ENCODE measurements at places on chromosomes 3 and 15.

DNA sequence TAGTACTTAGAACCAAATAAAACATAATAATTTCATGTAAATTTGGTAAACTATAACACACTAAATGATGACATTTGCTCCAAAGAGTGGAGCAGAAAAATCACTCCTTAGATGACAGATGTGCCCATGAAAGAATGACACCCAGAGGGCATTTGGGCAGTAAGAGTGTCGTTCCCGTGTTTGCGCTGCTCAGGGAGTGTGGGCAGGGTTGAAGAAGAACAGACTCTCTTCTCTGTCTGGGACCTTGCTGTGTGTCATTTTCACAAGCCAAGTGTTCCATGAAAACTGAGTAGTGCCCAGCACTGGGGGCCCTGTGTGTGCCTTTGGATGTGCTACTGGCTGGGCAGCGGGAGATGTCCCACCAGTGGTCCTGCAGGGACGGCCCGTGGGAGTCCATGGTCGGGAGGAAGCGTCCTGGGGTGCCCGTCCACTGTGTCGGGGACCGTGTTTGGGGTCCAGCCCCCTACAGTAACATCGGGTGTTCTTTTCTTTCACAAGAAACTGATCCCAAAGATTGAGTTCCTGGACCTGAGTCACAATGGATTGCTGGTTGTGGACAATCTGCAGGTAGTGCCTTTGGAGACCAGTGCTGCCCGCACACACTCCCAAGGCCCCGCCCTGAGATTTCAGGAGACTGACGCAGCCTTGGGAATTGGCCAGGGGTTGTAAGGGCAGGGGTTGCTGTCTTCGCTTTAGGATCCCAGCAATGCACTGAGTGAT, 17.9 kb upstream of the STAB1 start:
- DNase-seq: no peak

- DNase-seq: no peak
Measured at GRCh38 chr15:50181969-50182218, at the start of gene SLC27A2. Gene SLC27A2, plus strand, starts transcription at chr15:50182196. Its CDS starts 232 bp downstream, at chr15:50182428.

DNA sequence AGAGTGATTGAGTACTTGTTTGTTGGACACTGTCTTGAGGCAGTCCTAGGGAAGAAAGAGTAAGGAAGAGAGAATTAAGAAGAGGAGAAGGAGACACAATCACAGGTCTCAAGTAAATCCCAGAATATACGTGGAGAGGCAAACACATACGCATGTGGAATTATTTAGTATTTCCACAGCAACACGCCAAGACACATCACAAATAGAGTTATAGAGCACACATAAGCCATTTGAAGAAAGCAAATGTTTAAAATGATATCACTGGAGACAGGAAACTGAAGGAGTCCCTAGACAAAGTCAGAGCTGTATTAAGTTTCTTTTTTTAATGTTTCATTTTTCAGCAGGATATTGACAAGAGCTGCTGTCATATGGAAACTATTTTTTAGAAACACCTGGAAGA, 206.1 kb upstream of the LRIG1 start:
- no peak for DNase-seq

- DNase-seq: no peak
Measured at GRCh38 chr15:29873264-29873663, 51.0 kb upstream of the TJP1 start.

DNA sequence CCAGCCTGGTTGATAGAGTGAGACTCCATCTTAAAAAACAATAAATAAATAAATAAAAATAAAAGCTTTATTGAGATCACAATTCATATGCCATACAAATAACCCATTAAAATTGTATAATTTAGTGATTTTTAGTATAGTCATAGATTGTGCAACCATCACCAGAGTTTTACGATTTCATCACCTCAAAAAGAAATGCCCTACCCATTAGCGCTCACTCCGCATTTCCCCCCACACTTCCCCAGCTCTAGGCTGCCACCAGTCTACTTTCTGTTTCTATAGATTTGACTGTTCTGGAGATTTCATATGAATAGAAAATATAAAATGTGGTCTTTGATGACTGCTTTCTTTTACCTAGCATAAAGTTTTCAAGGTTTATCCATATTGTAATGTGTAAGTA, 57.0 kb downstream of the ARHGEF26 start:
- no peak for DNase-seq

- no peak for DNase-seq
Measured at GRCh38 chr3:72082186-72082715, 297.3 kb upstream of the PROK2 start.

DNA sequence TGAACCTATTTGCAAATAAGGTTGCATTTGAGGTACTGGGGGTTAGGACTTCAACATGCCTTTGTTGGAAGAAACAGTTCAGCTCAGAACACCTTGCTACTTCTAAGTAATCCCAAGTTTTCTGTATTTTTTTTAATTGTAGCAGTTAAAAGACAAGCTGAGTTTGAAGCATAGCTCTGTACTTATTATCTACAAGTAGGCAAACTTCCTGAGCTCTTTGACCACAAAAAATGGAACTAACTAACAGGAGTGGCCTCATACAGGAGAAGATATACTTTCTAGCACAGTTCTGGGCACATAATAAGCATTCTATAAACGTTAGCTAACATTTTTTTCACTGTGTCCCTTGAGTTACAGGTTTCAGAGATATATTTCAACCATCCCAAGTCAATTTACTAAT, 159.2 kb downstream of the CHST2 start:
- DNase-seq: no peak

GRCh38 chr3:90011131-90011530, 903.7 kb downstream of the EPHA3 start:
- DNase-seq: no peak

- DNase-seq: no peak
Measured at GRCh38 chr3:50242851-50243542, 7.0 kb downstream of the GNAI2 start.

DNA sequence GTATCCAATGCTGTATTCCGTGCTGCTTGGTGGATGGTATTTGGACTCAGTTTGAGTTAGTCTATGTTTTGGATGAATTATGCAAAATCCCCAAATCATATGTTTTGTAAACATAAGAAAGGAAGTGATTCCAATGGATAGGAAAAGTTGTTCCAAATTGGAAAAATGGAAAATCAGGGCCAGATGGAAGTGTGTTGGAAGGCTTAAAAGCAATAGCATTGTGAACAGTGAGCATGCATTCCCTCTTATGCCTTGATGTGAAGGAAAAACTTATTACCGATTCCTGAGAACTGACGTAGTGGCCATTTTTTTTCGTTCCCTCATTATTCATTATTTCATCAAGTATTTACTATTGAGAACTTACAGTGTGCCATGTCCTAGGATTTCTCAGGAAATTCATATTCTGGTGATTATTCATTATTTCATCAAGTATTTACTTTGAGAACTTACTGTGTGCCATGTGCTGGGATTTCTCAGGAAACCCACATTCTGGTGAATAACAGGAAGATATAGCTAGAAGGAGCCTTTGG, 144.1 kb upstream of the TPRG1 start:
- no peak for DNase-seq

DNA sequence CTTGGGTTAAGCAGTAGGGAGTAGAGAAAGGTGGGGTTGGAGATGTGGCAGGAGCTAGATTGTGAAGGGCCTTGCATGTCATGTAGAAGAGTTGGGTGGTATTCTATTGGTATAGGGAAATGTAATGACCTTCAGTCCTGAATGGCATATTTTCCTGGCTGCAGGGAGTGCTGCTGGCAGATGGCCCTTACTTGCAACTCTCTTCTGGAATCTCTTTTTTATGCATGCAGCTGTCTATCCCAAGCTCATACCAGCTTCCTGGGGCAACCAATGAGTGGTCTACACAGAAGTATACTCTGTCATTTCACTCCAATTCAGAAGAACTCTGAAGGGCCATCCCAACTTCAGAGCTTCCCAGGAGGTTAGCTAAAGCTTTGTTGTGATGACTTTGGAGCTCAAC, 144.7 kb upstream of the ANKRD28 start:
- DNase-seq: no peak

GRCh38 chr3:170418422-170419398, at the start of gene CLDN11:
Gene CLDN11, plus strand, starts transcription at chr3:170418868. Its CDS starts 199 bp downstream, at chr3:170419067.
- no peak for DNase-seq

DNA sequence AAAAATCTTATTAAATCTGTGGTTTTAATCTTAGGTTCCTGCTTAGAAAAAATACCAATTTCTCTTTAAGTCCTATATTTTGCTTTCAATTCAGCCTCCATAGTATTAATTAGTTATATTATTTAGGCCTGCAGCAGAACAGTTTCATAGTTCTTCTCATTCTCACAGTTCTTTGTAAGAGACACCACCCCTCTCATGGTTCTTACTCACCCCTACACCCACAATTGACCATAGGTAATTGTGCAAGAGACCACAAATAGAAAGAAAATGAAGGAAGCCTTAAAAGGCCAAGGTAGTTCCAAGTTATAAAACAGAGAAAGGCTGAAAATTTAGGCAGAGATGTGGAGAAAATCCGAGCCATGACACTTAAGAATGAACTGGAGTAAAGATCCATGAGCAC, 415.3 kb downstream of the TIGIT start:
- peak; percentile 92 for DNase-seq

GRCh38 chr15:73375755-73376305, 7.1 kb upstream of the HCN4 start:
- DNase-seq: no peak

DNA sequence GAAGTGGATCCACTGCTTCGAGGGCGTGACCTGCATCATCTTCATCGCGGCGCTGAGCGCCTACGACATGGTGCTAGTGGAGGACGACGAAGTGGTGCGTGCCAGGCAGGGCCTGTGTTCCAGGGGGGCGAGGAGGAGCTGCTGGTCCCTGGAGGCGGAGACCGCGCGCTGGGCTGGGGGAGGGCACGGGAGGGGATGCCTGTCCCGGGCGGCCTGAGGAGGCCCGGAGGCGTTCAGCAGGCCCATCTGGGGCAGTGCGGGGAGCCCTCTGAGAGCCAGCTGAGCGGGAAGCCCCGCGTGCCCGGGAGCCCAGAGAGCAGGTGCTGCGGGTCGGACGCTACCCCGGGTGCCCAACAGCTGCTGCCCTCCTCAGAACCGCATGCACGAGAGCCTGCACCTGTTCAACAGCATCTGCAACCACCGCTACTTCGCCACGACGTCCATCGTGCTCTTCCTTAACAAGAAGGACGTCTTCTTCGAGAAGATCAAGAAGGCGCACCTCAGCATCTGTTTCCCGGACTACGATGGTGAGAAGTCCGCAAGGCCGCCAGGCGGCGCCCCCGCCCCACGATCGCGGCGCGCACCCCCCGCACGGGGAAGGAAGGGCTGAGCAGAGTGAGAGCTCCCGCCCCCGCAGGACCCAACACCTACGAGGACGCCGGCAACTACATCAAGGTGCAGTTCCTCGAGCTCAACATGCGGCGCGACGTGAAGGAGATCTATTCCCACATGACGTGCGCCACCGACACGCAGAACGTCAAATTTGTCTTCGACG, 2.9 kb downstream of the GNAT1 start:
- DNase-seq: peak; percentile 46

GRCh38 chr3:159482241-159482993, 506.2 kb upstream of the IL12A start:
- peak; percentile 54 for DNase-seq

DNA sequence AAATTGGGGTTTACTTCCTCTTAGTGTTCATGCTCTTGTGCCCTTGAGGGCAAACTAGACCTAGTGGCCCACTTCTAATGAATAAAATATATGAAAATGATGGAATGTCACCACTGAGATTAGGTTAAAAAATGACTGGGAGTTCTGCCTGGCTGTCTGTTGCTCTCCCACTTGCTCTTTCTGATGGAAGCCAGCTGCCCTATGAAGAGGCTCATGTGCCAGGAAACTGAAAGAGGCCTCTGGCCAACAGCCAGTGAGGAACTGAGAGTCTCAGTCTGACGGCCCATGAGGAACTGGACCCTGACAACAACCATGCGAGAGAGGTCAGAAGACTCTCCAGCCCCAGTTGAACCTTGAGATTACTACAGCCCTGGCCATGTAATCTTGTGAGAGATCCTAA, 107.1 kb upstream of the FHIT start:
- no peak for DNase-seq

GRCh38 chr3:186109897-186110803, 1.3 kb upstream of the ETV5 start:
- DNase-seq: no peak

DNA sequence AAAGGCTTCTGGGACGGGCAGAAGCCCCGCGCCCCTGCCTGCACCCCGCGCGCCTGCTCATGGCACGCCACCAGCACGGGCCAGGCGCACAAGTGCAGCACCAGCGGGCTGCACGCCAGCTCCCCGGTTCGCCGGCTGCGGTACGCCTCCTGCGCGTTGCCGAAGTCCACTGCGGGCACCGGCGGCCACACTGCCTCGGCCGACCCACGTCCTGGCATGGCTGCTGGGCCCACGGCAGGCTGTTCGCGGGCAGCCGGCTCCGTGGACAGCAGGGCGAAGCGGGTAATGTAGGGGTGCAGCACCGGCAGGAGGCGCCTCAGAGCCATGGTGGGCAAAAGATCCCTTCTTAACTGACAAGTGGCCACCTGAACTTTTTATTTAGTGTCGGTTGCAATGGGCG, 34.8 kb downstream of the MCCC1 start:
- DNase-seq: no peak

DNA sequence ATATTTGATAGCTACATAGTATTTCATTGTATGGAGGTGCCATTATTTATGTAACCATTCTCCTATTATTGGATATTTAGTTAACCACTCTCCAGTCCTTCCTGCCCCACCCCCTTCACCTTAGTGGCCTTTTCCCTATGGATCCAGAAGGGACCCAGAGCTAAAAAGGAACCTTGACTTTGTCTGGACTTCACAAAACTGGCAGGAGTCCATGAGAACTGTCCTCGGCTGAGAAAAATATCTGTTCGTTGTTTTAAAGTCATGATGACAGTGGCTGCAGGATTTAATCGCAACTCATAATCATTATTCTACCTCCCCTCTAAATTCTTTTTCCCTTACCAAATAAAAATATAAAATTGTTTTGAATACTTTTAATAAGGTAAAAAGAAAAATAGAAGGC, 129.7 kb downstream of the CMSS1 start:
- no peak for DNase-seq

DNA sequence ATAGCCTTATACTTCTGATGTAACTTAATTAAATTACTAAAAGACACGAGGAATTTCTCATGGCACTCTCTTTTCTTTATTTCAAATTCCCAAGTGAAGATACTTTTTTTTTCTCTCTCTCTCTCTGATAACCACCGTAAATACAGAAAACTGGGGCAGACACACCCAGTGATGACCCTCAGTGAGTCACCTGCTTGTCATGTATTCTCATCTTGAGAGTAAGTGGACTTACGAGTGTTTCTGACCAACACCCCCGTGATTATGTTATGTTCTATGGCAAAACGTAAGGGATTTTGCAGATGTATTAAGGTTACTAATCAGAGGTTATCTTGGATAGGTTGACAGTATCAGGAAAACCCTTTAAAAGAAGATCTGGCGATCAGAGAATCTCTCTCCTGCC, 348.8 kb upstream of the ZNF717 start:
- peak; percentile 2 for DNase-seq

GRCh38 chr15:93829115-93829870, 402.1 kb upstream of the MCTP2 start:
- peak; percentile 100 for DNase-seq

- DNase-seq: no peak
Measured at GRCh38 chr15:53437366-53437765, 322.1 kb downstream of the WDR72 start.

- no peak for DNase-seq
Measured at GRCh38 chr3:112627419-112627818, 13.5 kb downstream of the CCDC80 start.
